ENCODE measurements at places on chromosomes 6 and 20.

- no peak for DNase-seq
Measured at GRCh38 chr6:4345543-4345942, 210.2 kb upstream of the ECI2 start.

DNA sequence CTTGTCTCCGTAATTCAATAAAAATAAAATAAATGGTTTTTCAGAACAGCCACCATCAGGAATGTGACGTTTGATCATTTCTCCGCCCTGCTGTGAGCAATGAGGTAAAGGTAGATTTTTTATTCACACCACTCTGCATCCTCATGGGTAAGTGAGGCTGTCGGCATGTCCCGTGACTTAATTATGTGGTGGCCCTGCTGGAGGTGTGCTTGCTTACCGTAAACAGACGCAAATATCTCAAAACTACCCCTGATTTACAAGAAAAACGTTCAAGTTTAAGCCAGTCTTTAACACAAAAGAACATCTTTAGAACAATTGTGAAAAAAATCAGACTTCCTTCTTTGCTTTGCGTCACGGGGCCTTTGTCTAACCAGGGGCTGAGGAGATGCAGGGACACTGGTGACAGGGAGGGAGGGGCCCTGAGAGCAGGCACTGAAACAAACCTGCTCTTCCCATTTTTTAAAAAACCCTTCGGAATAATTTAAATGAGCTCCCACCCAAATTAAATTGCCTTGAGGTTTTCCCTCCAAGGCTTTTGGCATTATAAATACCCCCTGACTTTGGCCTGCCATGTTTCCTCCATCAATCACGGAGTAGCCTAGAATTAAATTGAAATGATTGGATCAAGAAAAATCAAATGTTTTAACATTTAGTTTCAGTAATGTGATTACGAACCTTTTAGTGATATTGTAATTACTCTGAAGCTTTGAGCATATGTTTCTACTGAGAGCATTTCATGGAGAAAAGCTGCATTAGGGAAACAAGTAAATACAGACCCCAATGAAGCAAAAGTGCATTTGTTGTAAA, 13.4 kb downstream of the PRKN start:
- no peak for DNase-seq

DNA sequence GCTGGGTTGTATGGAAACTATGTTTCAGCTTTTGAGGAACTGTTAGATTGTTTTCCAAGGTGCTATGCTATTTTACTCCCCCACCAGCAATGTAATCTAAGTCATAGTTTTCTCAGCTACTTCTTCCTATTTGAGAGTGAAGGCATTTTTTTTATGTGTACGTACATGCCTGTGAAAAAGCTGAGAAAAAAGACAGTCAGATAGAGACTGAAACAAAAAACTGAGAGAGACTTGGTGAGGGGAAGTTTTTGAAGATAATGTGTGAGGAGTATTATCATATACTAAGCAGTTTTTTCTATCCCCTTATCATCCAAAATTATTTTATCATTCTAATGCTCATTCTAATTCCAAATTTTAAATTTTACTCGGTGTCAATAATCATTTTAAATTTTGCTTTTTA, 780.0 kb downstream of the BCKDHB start:
- no peak for DNase-seq

DNA sequence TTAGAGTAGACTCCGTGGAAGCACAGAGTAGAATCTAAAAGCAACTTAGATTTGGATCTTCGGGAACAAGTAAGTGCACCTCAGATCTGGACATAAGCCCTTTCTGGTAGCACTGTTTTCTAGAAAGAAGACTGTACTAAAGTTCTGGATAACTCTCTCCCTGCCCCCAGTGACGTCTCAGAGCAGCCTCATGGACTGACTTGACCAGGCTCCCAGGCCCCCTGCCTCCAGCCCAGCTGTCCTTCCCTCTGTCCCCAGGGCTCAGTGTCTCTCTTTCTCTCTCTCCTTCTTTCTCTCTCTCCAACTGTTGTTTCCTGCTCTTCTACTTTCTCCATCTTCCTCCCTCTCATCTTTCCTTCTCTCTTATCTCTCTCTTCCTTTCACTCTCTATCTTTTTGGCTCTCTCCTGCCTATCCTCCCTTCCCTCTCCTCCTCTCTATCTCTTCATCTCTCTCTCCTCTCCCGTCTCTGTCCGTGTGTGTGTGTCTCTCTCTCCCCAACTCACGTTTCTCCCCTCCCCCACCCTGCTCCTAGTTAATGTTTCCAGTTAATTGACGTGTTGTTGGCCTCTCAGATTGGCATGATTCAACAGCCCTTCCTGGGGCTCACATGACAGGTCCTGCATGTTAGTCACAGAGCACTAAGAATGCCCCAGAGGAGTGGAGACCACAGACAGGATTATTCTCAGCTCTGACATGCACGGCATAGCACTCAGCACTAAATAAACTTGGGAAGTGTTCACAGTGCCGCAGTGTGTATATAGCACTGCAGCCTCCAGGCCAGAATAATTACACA, 180.4 kb upstream of the FOXQ1 start:
- no peak for DNase-seq

GRCh38 chr6:126907312-126907711, 211.2 kb upstream of the RSPO3 start:
- no peak for DNase-seq

DNA sequence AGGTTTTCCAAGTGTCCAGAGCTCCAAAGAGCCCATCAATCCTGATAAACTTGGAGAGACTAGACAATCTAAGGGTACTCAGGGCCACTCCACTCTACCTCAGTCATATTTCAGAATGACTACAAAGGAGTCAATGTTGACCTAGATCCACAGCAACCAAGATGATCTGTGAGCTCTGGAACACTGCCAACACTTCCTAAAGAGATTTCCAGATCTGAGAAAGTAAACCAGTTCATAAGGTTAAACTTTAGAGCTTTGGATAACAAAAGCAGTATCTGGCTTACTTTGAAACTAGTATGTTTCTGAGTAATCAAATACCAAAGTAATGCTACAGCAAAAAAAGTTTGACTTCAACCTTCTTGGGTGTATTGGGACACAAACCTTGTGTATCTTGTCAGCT, 122.7 kb downstream of the BTBD9 start:
- DNase-seq: no peak

- no peak for DNase-seq
Measured at GRCh38 chr20:20065361-20065760, 13.0 kb downstream of the CFAP61 start.

DNA sequence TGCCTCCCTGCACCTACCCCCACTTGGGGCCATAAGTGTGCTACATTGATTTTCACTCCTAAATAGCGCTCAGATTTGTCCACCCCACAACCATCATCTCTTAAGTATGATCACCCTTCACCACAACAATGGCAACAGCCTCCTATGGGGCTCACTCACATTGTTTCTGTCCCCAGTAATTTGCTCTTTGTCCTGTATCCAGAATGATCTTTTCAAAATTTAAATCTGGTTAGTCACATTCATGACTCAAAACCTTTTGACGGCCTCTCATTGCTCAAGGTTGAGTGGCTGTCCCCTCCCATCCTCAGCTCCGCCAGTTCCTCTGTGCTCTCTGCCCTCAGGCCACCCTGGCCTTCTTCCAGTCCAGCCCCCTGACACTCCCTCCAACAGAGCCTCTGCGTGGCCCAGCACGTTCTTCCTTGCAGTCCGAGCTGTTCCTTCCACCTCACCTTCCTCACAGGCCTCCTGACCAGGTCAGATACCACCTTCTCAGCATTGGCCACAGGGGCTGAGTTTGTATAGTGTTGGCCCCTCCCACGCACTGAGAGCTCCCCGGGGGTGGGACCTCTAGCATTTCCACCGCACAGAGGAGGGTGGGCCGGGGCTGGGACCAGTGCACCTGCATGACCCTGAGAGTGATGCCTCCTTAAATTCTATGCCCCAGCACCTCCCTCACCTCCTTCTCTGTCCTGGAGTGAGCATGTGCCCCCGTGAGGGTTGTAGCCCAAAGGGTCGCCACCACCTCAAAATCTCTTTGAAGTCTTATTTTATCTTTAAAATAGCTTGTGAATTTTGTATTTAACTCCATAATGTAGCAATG, 2.4 kb upstream of the PPP1R3G start:
- no peak for DNase-seq
